ENCODE measurements at places on chromosomes 16 and 17.

DNA sequence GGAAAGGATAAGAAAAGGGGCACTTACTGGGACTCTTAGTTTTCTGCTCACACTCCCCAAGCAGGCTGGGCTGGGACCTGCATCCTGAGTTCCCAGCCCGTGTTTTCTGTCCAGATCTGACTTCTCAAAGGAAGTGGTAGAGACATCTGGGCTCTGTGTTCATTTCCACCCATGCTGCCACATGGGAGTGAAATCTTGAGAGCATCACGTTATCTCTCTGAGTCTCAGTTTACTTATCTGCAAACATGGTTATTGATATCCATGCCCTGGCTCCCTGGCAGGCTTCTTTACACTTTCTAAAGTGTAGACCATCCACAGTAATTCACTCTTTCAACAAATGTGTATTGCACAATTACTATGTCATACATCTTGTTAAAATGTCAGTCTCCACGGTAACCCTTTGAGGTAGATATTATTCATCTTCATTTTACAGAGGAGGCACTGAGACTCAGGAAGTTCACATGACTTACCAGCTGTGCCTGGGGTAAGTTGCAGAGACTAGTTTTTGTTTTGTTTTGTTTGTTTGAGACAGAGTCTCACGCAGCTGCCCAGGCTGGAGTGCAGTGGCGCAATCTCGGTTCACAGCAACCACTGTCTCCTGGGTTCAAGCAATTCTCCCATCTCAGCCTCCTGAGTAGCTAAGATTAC, 3.4 kb downstream of the ZNF688 start:
- DNase-seq: no peak

- peak; percentile 52 for DNase-seq
These were observed 6.4 kb downstream of the CUEDC1 start for GRCh38 chr17:57948555-57949420.

DNA sequence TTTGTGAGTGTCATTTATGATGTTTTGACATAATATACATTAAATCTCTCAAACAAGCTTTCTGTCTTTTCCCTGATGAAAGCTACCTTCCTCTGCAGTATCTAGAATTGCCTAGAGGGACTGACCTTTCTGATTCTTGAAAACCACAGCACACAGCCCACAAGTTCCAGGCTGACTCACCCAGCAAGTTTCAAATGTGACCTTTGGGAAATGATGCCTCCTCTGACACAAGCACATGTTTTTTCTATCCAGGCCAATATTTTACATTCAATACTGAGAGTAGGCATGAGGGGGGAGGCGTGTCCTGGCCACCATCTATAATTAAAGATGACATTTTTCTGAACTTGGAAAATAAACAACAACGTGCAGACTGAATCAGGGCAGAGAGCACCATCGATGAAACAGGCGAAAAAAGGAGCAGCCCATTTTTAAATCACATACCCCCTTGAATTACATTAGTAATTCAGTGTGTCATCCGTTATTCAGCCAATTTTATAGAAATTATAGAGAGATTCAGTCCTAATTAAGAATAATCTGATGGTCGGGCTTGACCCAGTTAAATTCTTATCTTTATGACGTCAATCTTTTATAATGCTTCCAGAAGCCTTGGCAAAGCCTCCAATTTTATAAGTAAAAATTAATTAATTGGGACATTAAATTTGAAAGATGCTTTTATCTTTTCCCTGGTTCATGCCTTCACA, 292.6 kb upstream of the CDH11 start:
- peak; percentile 5 for DNase-seq

- no peak for DNase-seq
These were observed 29.7 kb downstream of the FAM222B start for GRCh38 chr17:28812748-28813377.

- no peak for DNase-seq
These were observed at the start of gene GDPD3 for GRCh38 chr16:30113031-30113710. GDPD3 (minus strand) TSS chr16:30113537; CDS start chr16:30113478, 59 bp downstream.

- DNase-seq: peak; percentile 92
These were observed 17.7 kb upstream of the ADCY9 start for GRCh38 chr16:4133897-4134372.

- DNase-seq: no peak
These were observed 33.6 kb downstream of the PIGL start for GRCh38 chr17:16250635-16251034.

GRCh38 chr16:12453832-12454231, 349.9 kb downstream of the CPPED1 start:
- no peak for DNase-seq

GRCh38 chr16:77898671-77899211, 110.4 kb downstream of the VAT1L start:
- DNase-seq: no peak

DNA sequence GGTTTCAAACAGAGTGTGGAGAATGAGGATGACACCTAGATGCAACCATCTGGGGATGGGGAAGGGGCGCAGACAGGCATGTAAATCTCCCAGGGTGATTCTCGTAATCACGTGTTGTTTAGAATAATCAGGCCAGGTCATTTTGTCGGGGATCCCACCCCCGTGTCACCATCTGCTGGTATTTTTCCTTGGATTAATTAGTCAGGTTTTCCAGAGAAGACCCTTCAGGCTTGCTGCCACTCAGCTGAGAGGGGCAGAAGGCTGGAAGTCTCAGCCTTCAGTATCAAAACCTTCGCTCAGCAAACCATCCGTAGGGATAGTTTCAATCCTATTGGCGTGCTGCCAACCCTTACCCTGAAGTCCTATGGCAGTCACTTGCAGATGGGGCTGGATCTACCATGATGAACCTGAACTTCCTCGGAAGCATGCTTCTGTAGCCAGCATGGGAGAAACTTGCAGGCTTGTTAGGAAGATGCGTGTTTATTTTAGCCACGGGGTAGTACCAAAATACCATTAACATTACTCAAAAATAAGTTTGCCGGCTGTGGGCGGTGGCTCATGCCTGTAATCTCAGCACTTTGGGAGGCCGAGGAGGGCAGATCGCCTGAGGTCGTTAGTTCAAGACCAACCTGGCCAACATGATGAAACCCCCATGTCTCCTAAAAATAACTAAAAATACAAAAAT, 7.5 kb upstream of the ADCY9 start:
- no peak for DNase-seq

DNA sequence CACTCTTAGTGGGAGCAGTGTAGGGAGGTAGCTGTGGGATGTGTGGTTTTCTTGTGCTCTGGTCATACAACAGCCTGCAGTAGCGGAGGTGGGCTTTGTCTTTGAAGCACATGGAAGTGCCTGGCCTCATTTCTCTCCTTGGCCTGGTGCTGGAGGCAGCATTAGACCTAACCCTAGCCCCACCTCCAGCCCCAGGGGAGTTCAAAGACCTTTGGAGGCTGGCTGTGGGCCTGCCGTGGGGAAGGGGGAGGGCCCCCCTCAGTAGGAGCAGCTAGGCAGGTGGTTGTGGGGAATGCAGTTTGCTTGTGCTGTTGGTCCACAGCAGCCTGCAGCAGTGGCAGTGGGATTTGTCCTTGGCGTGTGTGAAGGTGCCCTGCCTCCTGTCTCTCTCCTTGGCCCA, 91.7 kb downstream of the BCAS3 start:
- peak; percentile 6 for DNase-seq

GRCh38 chr16:4345836-4346781, 5.0 kb downstream of the PAM16 start:
- no peak for DNase-seq

DNA sequence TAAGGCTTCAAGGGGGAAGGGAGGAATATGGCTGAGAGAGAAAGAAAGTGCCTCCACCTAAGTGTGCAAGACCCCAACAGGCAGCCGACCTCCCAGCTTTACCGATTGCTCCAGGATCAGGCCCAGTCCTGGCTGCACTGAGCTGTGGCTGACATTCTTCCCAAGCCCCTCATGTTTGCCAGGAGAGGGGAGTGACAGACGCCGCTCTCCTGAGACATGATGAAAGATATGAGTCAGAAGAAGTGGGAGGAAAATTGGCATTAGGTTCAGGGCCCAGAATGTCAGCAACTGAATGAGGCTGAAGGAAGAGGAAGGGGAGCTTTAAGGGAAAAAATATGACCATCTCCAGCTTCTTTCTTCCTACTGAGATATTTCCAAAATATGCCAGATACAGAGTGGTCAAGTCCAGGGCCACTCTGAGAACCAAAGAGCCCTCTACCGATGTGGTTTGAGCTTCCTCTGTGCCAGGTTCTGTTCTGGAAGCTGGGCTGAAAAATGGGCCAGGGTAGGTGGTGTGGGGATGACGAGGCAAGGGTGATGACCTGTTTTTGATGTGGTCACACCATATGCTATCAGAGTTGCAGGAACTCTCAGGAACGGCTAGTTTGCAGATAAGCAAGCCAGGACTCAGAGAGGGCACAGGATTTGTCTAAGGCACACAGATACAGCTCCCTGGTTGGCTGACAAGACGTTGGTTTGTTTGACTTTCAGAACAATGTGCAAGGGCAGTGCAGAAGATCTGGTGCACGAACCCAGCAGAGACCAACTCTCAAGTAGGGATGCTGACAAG, 176.7 kb downstream of the SOX9 start:
- no peak for DNase-seq

- no peak for DNase-seq
These were observed 32.2 kb downstream of the TK2 start for GRCh38 chr16:66517586-66518263.

GRCh38 chr17:50182783-50183420, 17.1 kb downstream of the SGCA start:
- no peak for DNase-seq

- no peak for DNase-seq
These were observed 381.7 kb downstream of the SLC39A11 start for GRCh38 chr17:72710834-72711233.

DNA sequence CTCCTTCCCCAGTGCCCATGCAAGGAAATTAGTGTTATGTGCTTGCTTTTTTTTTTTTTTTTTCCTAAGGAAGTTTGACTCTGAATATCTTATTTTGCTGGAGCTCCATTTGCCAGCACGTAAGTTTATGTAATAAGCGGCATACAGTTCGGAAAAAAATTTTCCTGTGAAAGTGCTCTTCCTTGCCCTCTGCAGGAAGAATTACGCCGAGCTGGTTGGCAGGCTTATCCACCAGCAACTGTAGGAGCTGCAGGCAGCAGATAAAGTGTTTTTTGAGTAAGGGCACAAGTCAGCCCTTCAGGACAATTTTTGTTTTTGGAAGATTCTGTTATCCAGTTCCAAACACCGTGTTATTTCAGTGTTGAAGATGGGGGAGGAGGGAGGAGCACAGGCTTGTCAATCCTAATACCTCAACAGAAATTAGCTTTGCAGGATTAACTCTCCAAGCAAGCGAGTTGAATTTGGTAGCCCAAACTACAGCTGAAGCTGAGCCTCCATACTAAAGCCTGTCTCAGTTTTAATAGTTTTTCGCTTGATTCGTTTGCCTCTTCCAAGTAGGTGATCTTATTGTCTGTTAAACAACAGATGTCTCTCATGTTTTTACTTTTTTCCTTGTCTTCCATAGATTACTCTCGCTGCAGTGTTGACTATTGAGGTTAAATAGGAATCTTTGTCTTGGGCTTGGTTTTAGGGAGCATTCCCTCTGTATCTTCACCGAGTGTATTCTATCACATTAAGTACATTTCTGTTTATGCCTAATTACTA, 1.1 kb downstream of the SPECC1 start:
- peak; percentile 22 for DNase-seq

- no peak for DNase-seq
These were observed 1.2 kb downstream of the TMEM106A start for GRCh38 chr17:43212641-43213490.

DNA sequence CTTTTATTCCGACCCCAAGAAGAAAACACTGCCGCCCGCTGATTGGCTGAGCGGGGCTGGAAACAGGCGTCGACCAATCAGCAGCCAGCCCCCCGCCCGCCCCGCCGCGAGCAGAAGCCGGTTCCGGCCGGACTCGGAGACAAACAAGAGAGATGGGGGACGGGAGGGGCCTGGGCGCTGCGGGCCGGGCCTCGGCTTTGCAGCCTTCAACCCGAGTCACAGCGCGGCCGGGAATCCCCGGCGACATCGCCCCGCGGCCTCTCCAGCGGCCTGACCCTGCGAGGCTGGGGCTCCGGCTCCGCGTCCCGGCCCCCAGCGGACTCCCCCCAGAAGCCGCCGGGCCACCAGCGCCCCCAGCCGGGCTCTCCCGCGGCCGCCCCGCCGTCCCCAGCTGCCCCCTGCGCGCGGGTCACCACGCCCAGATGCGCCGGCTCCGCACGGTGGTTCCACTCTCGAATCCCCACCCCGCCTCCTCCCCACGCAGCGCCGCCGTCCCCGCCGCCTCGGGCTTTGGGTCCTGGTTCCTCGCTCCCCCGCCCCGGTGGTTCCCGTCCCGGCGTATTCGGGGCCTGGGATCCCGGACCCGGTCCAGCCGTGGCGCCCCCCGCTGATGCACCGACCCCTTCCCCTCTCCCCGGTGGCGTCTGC, 346 bp upstream of the SLC43A2 start:
- peak; percentile 99 for DNase-seq

DNA sequence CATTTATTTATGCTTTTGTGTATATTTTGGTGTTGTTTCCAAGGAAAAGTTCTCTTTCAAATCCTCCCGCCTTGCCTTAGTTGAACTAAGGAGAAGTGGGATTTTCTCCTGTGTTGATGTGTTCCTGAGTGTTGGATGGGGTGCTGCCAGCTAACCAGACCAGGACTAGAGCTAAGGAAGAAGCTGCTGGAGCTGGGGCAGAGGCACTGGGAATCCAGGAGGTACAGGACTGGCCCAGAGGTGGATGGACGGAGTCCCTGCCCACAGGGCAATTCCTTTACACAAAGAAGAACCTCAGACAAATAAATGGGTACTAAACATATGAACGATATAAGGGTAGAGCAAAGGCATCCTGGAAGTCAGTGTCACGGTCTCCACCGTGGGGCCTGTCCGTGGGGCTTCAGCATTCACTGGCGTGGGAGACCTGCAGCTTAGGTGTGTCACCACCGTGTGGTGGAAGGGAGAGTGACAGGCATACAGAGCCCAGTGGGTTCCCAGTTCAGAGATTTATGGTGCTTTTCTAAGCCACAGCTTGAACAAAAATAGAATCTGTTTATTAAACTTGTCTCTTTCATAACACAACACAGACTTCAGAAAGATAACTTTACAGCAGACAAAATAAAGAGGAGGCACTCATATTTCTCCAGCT, 270.7 kb downstream of the NTN1 start:
- peak; percentile 17 for DNase-seq

GRCh38 chr16:14175086-14175485, 104.0 kb downstream of the MRTFB start:
- DNase-seq: no peak

GRCh38 chr16:48546774-48547173, 63.2 kb downstream of the N4BP1 start:
- DNase-seq: no peak

- no peak for DNase-seq
These were observed 50.5 kb upstream of the MTMR4 start for GRCh38 chr17:58564971-58565370.

DNA sequence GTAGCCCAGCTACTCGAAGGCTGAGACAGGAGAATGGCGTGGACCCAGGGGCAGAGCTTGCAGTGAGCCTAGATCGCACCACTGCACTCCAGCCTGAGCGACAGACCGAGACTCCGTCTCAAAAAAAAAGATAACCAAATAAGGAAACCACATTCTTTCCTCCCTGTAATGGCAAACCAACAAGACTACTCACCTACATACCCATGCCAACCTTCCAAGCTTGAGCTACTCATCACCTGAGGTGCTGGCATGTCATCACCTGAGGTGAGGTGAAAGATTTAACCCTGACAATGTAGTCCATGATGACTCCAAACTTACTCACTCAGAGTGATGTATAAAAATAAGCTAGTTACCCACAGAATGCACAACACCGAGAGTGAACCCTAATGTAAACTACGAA, 85.2 kb downstream of the SMG6 start:
- DNase-seq: no peak

GRCh38 chr17:61605692-61606091, 14.7 kb upstream of the NACA2 start:
- no peak for DNase-seq

Data from ELF-1 (cell line).